ENCODE measurements at places on chromosomes 11 and 22.

GRCh38 chr11:78742430-78742829 lies 167.8 kb upstream of the NARS2 start:
- peak; percentile 45 for DNase-seq

DNA sequence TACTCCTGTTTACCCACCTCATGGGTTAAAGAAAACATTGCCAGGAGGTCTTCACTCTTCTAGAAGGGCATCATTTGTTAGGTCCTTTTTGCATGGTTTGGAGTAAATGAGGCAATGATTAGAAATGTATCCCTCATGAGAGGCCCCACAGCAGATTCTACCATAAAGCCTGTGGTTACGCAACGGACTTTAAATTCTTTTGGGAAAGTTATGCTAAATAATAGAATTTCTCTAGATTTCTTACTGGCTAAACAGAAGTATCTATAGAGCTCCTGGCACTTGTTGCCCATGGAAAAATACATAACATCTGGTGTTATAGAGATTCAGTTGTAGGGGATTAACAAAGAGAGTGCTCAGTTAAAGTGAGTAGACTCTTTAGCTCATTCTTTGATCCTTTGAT lies 15.1 kb upstream of the ATXN10 start:
- DNase-seq = no peak

DNA sequence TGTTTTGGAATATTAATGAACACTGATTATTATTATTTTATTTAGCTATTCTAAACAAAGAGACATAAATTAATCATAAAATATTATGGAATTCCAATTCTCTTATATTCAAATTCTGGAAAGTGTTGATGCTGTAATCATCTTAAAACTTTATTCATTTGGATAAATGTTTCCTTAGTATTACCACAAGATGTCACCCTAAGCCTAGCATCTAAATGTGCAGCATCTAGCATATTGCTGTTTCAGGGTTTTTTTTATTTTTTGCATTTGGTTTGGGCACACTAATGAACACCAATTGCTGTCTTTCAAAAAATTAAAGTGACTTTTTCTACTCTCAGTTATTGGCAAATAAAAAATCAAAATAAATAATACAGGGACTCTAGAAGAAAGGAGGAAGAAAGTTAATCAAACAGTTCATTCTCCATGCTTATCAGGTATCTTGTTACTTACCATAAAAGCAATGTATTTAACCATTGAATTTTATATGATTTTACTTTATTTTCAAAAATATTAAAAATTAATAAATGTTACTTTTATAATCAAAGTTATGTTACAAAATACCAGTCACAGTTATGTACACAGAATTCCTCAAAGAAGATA lies 31.8 kb downstream of the DLG2 start:
- DNase-seq = peak; percentile 68

DNA sequence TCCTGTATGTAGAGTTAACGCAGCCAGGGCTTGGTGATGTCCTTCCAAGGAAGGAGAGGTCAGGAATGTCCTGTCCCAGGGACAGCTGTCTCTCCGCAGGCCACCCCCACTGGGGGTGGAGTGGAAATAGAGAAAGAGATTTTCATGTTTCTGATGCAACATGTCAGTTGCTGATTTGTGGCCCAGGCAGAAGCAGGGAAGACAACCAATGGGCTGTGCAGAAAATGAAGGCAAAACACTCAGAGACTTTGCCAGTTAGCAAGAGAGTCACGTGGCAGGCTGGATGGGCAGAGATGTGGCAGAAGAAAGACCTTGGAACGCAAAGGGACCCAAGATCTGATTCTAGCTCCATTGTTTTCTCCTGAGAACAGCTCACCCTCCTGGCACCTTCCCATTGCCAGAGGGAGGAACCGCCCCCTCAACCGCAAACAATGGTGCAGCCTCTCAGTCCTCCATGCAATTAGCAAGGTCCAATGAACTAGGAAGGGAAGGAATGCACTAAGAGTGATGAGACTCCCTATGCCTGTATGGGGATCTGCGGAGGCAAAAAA lies 71.0 kb downstream of the SYN3 start:
- no peak for DNase-seq

DNA sequence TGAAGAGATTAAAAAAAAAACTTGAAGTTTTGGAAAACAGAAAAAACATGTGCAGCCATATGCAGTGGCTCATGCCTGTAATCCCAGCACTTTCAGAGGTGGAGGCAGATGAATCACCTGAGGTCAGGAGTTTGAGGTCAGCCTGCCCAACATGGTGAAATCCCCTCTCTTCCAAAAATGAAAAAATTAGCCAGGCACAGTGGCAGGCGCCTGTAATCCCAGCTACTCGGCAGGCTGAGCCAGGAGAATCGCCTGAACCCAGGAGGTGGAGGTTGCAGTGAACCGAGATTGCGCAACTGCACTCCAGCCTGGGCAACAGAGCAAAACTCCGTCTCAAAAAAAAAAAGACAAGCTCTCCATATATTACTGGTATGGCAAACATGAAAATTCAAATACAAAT lies 7.6 kb downstream of the DLG2 start:
- peak; percentile 32 for DNase-seq

DNA sequence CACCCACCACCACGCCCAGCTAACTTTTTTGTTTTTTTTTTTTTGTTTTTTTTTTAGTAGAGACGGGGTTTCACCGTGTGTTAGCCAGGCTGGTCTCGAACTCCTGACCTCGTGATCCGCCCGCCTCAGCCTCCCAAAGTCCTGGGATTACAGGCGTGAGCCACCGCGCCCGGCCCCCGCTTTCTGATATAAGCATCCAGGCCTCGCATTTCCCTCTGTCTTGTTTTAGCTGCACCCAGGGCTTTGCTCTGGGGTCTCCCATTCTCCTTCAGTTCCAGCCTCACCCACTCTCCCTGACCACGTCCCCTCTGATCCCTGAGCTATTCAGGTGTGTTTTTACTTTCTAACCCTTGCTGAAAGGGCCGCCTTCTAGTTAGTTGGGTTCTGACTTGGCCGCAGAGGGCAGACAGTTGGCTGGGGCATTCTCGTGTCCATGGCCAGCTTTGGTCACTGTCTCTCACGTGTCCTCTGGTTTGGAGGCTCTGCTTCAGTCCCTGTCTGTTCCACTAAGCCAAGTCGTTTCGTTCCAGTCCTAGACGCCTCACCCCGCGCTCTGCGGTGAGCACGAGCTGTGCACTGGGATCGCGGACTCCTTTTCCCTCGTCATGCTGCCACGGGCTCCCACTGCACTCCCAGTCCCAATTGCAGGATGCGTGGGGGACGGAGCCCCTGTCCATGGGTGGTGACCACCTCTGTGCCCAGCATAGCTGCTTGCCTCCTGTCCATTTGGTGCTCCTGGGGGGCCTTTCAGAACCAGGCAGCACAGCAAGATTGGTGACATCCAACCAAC lies 6.0 kb upstream of the TNNT3 start:
- DNase-seq = no peak

- no peak for DNase-seq
Observed at GRCh38 chr11:128777369-128778011, 83.6 kb downstream of the FLI1 start.

DNA sequence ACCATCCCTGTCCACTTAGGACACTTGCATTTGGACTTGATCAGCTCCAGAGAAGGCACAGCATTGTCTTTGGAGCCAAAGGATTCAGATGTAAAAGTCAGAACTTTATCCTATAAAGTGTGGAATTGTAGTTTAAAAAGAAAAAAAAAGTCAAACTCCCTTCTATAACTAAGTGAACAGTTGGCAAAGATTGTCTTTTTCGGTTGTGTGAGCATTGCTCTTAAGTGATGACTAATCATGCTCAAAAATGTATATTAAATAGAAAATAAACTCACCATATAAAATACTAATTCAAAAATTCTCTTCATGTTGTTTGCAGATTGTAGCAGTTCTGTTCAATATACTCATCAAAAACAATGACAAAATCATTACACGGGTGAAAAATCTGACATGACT lies 93.8 kb downstream of the ETS1 start:
- DNase-seq = peak; percentile 18

GRCh38 chr11:4565371-4565770 lies 16.2 kb upstream of the OR52I2 start:
- DNase-seq = no peak

DNA sequence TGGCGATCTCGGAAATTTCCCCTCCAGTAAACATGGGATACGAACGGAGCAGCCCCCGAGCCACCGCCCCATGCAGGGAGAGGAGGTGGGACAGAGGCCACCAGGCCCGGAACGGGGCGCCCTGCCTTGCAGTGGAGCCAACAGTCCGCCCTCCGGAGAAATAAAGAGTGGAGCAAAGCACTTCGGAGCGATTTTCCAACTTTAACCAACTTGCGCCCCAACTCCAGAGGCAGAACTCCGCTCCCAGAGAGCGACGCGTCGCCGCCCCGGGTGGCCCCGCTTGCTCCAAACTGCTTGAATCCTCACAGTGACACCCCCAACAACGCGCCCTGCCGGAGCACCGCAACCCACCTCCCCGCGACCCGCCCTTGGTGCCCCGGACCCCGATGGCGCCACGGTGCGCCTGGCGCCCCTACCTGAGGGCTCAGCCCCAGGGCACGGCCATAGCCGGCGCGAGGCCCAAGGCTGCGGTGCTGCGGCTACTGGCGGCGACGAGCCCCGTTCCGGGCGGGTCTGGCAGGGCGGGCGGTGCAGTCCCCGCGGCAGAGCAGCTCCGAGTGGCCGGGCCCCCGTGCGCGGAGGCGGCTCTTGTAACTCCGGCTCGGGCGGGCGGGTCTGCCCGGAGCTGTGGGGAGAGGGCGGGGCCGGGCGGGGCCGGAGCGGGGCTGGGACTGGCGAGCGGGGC lies at the start of gene AHNAK:
AHNAK (minus strand) TSS at position 563 of the 685 bp plus-strand sequence. CDS start 10,708 bp downstream, outside the sequence.
- DNase-seq = no peak

DNA sequence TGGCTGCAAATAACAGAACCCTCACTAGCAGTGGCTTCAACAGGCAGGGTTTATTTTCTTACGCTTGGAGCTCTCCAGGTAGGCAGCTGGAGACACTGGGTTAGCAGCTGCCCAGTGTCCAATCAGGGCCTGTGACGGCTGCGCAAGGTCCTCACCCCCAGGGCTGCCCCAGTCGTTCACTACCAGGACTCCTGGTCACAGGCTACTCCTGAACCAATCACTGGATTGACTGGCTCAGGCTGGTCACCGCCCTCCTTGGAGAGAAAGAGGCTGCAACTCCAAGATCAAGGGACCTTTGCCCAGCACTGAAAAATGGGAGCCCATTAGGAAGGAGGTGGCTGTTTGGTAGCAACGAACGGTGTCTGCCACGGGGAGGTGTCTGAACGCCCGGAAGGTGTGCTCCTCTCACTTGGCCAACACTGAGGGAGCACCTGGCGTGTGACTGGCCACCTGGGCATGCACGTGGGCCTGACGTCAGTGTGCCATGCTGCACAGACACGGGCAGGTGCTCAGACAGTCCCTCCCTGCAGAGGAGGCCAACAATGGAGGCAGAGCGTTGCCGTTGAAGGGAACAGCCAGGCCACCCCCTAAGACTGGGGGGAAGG lies 5.1 kb downstream of the ARSA start:
- DNase-seq = no peak

GRCh38 chr22:33380789-33381530 lies 322.8 kb upstream of the SYN3 start:
- DNase-seq = peak; percentile 87

- DNase-seq = no peak
Observed at GRCh38 chr22:27632451-27633295, 168.9 kb downstream of the MN1 start.

GRCh38 chr11:122900587-122901202 lies 18.1 kb downstream of the JHY start:
- peak; percentile 60 for DNase-seq

GRCh38 chr11:59119826-59120225 lies 12.8 kb downstream of the FAM111B start:
- no peak for DNase-seq

DNA sequence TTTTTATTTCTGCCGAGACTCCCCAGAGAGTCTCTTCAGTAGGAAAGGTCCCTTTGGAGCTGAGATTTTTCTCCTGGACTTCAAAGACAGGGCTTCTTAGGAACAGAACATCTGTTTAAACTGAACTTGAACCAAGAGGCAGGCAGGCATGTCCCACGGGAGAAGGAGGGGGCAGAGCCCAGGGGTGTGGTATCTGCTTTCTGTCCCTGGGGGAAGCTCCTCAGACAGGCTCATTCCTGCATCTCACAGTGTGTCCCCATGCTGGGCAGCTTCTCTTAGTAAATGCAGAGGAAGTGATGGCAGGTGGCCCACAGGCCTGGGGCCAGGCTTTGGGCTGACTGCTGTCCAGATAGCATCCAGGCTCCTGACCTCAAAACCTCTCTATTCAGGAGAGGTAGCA lies 47.3 kb downstream of the TSPAN18 start:
- no peak for DNase-seq

- DNase-seq = no peak
Observed at GRCh38 chr22:35480627-35481550, 59.7 kb upstream of the RASD2 start.

DNA sequence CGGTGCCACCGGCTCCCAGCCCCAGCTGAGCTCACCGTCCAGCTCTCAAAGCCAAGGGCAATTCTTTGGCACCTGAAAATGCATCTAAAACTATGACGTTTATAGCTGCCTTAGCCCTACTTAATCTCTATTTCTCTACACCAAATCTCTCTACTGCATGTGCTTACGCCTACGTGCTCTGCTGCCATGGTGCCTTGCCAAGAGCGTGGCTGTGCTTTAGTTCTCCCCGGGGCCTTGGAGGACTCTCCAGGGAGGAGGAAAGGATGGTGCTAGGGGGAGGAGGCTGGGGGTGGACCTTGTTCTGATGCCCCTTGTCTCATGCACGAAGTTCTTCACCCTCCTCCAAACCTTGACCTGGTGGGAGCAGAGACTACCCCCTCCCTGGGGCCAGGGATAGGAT lies 9.0 kb upstream of the BID start:
- peak; percentile 43 for DNase-seq

DNA sequence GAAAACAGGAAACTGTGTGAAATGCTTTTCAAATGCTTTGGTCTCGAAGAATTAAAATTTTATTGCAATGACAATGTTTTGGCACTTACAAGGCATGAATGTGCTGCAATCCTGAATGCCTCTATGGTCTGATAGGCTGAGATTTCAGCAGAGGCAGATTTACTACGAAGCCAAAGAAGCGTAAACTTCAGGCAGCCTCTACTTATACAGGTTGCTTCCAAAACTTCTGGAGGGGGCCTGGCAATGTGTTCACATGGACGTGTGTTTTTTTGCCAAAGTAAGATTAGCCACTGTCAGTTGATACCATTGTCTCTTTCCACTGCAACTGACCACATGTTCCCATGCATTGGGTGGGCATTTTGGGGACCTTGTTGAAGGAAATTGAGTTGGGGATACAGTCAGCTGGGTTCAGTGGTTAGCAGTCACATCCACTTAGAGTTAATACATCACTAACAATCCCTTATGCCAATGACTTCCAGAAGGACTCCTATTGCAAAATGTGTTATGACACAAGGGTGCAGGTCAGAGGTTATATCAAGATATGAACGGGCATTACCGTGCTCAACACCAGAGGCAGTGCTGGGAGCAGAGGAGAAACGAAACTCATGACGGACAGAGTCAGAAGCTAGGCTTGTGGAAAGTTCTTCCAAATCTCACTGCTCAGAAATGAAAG lies 48.8 kb downstream of the ABTB2 start:
- DNase-seq = peak; percentile 48

GRCh38 chr11:105862736-105863367 lies 159.2 kb downstream of the MSANTD4 start:
- DNase-seq = peak; percentile 65

DNA sequence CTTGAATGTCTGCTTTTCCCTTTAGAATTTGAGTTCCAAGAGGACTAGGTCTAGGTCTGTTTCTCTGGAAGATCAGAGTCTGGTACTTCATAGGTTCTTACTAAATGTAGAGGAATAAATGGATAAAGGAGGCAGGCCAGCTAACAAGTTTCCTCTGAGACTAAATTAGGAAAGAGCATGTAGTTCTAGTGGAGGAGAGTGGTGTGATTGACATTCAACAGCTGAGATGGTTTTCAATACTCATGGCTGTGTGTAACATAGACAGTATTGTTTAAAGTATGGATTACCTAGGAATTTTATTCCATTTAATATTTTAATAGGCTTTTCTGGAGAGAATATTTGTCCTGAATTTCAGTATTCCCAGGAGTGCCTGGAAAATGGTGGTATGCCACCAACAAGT lies 364.7 kb downstream of the METTL15 start:
- DNase-seq = no peak
